ENCODE measurements at places on chromosomes 4 and X. TPM values are rescaled to one million over a fixed set of nuclear protein-coding genes. Genes with fewer than 3 reads are reported as not detected.

DNA sequence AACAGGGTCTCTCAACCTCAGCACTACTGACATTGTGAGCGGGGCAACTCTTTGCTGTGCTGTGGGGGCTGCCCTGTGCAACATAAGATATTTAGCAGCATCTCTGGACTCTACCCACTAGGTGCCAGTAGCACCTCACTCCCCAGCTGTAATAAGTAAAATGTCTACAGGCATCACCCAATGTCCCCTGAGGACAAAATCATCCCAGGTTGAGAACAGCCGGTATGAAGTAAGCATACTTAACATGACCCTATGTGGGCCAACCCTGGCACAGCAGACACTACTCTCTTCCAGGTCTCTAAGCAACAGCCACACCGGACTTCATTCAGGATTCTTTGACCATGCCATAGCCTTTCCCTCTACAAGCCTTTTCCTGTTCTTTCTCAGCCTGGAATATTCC is 10.5 kb upstream of the MGST2 start:
- DNase-seq, result no peak

- DNase-seq, result peak; percentile 84
These were observed 2.1 kb upstream of the NSG1 start for GRCh38 chr4:4384837-4385236.

DNA sequence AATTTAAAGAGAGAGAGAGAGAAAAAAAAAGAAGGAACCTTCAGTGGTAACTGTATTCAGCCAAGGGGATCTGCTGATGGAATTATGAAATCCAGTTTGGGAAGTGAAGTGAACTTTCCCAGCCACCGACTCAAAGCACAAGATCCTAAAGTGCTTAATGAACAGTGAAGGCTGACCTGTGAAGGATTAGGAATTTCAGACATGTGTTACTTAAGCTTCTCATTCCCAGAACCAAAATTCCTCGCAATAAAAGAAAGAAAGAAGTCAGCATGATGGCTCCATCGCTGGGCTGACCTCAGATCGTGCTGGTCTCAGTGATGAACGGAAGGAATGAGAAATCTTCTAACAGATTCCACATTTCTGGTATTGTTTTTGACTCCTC is 135.2 kb downstream of the ARSF start:
- no peak for DNase-seq

- DNase-seq, result no peak
These were observed 2472.9 kb downstream of the PCDH7 start for GRCh38 chr4:33193109-33193508.

CYBB gene
- total RNA-seq, result 0.11 TPM

- no peak for DNase-seq
These were observed 60.2 kb upstream of the BLTP1 start for GRCh38 chr4:122091836-122092405.

DNA sequence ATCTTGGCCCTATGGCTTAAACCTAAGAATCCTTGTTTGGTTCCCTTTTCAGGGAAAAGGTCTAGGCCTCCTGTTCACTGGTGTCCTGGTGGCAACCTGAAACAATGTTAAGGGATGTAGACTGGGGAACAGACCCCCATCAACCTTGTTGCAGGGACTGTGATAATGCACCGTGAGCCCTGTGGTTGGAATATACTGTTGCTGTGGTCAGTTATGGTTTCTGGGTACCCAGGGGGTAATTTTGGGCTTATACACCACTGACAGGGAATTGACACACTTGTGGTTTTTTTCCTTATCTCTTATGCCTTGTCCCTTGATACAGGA is 64.0 kb upstream of the WDR1 start:
- DNase-seq, result no peak

DNA sequence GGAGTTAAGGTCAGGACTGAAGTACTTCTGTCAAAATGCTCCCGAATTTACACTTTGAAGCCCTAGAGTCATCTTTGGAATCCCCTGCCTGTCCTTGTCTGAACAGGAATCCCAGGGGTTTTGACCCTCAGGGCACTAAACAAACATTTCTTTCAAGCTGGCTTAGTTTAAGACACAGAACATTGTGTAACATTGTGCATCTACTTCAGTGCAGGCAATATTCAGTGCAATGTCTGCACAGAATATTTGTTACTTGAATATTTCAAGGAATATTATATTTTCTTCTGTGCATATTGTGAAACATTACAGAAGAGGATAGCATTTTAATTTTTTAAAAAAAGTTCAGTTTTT is 763.4 kb downstream of the PCDH18 start:
- DNase-seq, result no peak

- no peak for DNase-seq
These were observed 653 bp downstream of the SYN1 start for GRCh38 chrX:47618923-47619485.

GRCh38 chr4:36325926-36326325 is 44.5 kb downstream of the DTHD1 start:
- DNase-seq, result no peak

DNA sequence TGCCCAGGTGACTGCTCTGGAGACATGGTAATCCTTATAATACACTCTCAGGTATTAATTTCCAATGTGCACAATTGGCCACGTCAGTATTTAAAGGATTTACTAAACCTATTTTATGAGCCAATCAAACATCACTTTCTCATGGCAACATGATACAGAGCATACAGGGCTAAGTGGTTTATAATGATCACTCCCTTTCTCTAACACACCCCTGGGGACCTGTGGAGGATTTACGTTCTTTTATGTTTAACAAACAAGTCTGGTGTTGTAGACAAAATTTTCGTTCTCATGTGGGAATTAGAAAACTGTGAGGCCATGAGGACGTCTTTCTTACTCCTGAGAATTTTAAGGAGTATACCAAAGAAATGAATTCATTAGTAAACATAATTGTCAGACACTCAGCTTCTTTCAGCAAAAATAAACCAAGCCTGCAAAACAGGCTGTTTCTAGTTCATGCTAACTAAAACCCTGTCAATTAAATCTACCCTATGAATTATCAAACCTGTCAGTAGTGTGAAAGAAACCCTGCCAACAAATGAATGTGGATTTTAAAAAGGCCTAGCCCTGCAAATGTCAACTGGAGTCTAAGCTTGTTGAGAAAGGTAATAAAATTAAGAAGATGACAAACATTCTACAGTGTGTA is 155.8 kb downstream of the PDGFC start:
- DNase-seq, result no peak

DNA sequence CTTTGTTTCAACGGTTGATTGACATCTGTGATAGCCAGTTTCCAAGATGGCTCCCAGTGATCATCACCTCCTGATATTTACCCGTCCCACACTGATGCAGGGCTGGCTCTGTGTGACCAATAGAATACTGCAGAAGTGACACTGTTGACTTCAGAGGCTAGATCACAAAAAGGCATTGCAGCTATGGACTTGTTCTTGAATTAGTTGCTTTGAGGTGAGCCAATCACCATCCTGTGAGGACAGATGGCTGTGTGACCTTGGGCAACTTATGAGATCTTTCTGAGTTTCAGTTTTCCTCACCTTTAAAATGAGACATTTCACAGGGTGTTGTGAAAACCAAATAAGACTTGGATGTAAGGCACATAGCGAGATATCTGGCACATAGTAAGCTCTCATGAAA is 1.8 kb upstream of the GPR82 start:
- no peak for DNase-seq

RS1 gene
- total RNA-seq, result not detected

CFAP99 gene
- total RNA-seq, result 0.41 TPM

GRCh38 chrX:38407126-38407525 is 54.7 kb downstream of the OTC start:
- DNase-seq, result no peak

DNA sequence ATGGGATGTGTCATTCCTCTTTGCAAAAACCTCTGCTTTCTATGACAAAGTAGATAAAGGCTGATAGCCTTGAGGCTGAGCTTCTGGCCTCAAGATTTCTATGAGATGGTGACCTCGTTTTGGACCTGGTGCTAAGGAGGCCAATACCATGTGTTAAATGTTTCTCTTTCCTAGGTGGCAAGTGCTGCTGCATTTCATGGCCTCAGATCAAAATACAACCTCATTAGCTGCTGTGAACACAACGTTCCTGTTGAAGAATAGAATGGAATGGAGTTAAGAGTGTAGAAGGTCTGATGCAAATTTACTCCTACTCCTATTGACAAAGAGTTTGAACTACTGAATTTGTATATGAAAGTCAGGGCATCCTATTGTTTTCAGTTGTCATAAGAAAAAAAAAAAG is 112.0 kb downstream of the C4orf51 start:
- no peak for DNase-seq

PCDH18 gene
- 41.2 TPM for total RNA-seq

DNA sequence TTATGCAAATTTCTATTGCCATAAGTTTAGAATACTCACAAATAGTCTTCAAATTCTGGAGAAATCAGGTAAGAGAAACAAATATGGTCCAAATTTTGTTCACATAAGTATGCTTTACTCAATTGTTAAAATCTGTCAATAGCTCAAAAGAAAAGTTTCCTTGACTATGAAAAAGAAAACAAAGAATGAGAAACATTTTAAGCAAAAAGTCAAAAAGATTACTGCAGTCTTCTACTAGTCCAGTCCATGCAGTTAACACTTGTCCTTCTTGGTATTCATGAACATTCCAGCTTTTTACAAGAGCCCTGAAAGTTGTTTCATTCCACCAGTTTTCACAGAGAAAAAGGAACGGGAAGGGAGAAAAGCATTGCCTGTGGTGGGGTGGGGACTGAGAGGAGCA is 54.7 kb upstream of the ZXDA start:
- no peak for DNase-seq

GRCh38 chrX:78024349-78025059 is 55.1 kb upstream of the PGAM4 start:
- peak; percentile 16 for DNase-seq

GRCh38 chrX:129877401-129877800 is 28.6 kb upstream of the UTP14A start:
- DNase-seq, result no peak

GRCh38 chr4:177975315-177975987 is 533.2 kb upstream of the AGA start:
- DNase-seq, result no peak

DNA sequence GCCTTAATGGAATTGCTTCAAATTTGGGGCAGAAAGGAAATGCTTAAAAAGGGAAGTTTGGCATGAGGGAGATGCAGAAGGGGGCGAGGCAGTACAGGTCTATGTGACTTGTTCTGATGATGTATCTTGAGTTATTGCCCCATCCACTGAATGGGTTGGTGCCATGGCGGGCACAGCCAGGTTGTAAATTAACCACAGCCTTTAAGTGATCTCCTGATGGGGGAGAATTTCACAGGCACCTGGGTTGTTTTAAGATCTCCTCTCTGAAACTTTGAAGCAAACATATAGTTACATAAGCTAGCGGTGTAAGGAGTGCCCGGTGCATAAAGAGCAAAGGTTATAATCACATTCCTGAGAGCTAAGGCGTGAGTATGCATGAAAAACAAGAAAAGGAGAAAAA is 37.0 kb downstream of the NPY5R start:
- DNase-seq, result no peak

DNA sequence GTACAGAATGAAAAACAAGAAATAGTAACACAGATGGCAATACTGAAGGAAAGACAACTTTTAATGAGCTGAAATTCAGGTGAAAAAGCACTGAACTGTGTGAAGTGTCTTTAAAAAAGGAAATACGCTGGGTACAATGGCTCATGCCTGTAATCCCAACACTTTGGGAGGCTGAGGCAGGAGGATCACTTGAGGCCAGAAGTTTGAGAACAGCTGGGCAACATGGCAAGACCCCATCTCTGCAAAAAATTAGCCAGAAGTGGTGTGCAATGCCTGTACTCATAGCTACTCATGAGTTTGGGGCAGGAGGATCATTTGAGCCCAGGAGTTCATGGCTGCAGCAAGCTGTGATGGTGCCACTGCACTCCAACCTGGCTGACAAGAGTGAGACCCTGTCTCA is 59.8 kb upstream of the COX18 start:
- no peak for DNase-seq

GRCh38 chr4:147594107-147594506 is 23.1 kb upstream of the TMEM184C start:
- no peak for DNase-seq

GRCh38 chrX:74931214-74931613 is 6.0 kb upstream of the NEXMIF start:
- no peak for DNase-seq

GRCh38 chr4:1567808-1568581 is 116.1 kb downstream of the FAM53A start:
- DNase-seq, result peak; percentile 35

DNA sequence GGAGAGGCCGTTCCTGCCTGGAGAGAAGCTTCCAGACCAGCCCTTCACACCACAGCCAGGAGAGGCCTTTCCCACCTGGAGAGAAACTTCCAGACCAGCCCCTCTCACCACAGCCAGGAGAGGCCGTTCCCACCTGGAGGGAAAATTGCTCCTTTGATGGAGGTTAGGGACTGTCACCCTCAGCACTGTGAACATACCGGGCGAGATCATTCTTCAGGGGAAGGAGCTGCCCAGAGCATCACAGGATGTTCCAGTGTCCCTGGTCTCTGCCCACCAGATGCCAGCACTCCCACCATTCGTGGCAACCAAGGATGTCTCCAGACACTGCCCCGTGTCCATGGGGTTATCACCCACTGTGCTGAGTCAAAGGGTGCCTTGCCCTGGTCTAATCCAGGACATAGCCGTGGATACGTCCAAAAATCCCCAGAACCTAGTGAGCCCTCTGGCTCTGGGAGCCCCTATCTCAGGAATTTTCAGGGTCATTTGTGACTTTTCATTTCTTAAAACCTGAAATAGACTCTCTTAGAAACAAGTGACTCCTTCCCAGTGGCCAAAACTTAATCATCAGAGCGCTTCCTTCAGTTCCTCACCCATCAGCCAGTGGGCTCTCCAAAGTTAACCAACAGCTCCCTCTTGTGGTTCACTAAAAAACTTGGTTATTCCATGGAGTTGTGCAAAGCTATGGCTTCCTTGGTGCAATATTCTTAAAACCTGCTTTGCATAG is 80.2 kb downstream of the CRMP1 start:
- DNase-seq, result no peak

- DNase-seq, result no peak
These were observed 140.0 kb downstream of the NPFFR2 start for GRCh38 chr4:72171761-72172160.

- no peak for DNase-seq
These were observed 359.5 kb upstream of the FGF16 start for GRCh38 chrX:77087529-77088169.

DNA sequence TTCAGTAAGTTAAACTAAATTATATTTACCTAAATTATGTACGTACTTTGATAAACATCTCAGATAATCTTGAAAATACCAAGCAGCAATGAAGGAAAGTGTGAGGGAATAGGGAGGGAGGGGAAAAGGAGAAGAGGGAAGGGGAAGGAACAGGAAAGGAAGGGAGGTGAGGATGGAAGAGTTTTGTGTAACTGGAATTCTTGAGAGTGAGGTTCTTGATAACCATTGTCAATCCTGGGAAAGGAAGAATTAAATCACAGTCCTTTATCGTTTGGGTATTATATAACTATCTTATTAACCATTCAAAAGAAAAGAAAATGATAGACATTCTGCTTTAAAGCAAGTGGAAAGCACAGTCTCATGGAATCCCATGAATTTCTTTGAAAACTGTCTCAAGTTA is 795.0 kb downstream of the CCSER1 start:
- no peak for DNase-seq

GRCh38 chr4:41122775-41123174 is 91.6 kb downstream of the APBB2 start:
- DNase-seq, result peak; percentile 60
